Lower leg skin (tissue), 4 donors: ENCODE measurements at places on chromosomes 2 and 18.
A peak's percentile ranks its signal among the peaks of the same experiment; 100 is the strongest.

GRCh38 chr2:42127425-42128424 is 41.4 kb upstream of the EML4 start:
- no peak for DNase-seq

- DNase-seq = no peak
Measured at GRCh38 chr2:62287282-62287681, 91.4 kb downstream of the B3GNT2 start.

DNA sequence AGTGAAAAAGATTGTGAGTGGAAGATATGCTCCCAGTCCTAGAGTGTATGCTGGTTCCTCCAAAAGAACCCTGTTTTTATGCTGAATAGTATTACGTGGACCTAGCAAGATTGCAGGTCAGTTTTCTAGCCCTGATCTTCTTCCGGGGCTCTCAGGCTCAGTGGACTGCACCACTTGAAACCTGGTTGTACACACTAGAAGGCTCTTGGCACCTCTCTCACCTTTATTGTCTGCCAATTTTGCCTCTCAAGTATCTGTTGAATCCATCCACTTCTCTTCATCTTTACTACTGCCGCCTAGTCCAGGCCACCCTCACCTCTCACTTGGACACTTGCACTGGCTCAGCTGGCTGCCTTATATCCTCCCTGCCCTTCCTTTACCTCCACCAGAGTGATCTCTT is 16.8 kb downstream of the TTC39C start:
- no peak for DNase-seq

DNA sequence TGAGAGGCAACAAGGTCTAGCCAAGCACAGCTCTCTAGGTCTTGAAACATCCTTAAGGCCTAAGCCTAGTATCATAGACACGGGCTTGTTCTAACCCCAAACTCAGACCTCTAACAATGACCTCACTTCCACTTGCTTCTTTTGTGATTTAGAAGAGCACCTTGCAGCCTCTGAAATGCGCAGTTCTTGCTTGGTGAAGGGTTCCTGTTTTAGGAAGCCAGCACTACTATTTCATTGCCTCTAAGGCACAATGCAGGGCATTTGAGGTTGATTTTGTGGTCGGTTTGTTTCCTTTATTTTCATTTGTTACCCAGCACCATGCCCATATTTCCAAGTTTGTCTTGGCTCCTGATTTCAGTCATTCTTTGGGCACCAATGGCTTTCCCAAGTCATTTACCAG is 117.0 kb upstream of the CYP1B1 start:
- DNase-seq = no peak

- DNase-seq = no peak
Measured at GRCh38 chr2:146412625-146413024, 1432.2 kb upstream of the ACVR2A start.

DNA sequence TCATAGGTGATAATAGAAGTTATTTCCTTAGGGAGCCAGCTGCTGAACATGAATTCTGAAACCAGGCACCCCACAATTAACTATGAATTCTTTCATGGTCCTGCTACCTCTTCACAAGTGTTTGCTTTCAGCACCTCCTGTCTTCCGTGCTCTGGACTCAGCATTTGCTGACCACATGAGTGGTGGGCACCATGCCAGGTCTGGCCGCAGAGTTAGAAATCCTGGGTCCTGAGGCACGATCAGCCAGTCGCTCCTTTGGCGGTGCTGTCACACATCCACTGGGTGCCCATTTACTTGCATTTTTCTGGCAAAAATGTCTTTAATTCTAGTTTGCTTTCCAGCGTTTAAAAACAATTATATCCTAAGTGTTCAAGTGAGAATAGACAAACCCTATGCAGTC is 196.4 kb upstream of the PXDN start:
- no peak for DNase-seq

DNA sequence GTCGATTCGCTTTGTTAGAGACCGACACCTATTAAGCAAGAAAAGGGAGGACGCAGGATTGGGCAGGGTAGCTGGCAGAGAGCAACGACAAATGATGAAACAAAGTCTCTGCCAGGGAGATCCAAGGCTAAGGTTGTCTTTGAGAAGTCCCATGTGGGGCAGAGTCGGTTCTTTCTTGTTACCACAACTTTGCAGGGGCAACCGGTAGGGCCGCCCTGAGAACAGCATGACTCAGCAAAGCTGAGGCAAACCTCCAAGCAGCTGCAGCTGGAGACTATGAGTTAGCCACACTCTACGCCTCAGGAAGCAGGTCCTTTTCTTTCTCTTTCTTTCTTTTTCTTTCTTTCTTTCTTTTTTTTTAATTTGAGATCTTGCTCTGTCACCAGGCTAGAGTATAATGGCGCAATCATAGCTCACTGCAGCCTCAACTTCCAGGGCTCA is 452.3 kb upstream of the ID2 start:
- peak; percentile 59 for DNase-seq

DNA sequence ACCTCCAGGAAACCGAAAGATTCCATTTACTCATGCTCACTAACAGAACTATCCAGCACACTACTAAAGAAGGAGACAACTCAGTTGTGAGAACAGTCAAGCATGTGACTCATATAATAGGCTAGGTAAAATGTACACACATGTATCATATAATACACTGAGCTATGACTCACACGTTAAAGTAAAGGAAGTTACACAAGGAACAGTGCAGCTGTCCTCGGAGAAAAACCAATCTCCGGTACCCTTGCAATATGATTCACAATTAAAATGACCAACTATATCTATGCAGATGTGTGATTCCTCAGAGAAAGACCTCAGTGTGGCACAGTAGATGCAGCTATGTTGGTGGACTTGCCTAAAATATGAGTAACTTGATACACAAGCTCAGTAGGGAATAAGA is 76.5 kb downstream of the STRN start:
- no peak for DNase-seq

- DNase-seq = no peak
Measured at GRCh38 chr2:128308284-128308731, 10.4 kb downstream of the HS6ST1 start.

GRCh38 chr18:74539289-74539688 is 5.0 kb downstream of the CNDP1 start:
- peak; percentile 46 for DNase-seq

- no peak for DNase-seq
Measured at GRCh38 chr2:181814057-181814491, 77.5 kb upstream of the ITPRID2 start.

GRCh38 chr2:219906114-219907010 is 278.9 kb downstream of the SLC4A3 start:
- DNase-seq = no peak

GRCh38 chr2:168239281-168239680 is 8.1 kb downstream of the STK39 start:
- DNase-seq = no peak

DNA sequence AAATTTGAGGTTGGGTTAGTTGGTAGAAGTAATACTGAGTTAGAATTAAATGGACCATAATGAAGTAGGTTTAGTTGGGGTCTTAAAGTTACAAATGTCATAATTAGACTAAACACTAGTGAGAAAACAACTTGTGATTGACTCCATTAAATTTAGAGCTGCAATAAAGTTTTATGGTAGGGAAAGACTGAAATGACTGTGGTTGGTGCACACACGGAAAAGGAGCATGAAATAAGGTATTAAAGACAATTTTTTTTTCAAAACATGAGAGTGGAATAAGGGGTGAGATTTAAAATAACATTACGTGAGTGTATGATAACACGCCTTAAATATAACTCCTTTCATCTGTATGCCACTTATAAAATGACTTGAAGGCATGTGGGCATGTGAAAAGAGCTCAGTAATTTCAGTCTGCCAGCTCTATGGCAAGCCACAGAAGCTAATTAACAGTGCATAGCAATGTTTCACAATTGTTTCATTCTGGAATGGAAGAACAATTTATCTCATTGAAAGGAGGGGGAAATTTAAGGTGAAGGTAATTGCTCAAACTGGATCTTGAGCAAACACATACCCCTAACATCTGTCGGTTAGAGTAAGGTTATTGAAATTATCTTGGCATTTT is 1.4 kb downstream of the FRZB start:
- no peak for DNase-seq

DNA sequence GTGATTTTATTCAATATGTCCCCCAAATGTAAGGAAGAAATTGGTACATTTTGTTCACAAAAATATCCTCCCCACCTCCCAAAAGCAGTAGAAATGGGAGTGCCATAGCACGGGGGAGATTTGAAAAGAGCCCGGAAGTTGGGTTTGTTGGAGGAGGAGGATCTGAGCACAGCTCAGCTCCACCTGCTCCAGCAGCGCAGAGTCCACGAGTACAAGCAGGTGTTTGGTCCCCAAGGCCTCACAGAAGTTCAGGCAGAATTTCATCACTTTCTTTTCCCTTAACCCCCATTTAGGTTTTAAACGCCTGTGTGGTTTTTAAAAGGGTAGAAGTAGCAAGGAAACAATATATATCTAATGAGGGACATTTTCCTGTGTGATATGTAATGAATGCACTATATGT is 56.0 kb downstream of the TRAPPC12 start:
- no peak for DNase-seq

- DNase-seq = no peak
Measured at GRCh38 chr18:52541056-52541455, 201.1 kb downstream of the DCC start.

DNA sequence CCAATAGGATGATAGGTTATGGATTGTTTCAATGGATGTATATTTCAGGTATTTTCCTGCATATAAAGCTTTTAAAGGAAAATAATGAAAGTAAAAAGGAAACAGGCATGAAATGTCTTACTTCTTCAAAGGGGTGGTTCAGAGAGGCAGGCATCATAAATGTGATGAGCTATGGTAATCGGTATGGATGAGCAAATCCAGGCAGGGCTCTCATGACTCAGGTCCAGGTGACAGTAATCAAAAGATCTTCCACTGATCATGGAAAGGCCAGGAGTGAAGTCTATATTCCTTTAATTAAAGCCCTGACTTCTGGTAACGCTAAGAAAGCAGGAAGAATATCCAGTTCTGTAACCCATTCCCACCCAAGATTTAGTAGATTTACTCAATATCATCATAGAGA is 48.7 kb upstream of the RGPD4 start:
- DNase-seq = no peak

DNA sequence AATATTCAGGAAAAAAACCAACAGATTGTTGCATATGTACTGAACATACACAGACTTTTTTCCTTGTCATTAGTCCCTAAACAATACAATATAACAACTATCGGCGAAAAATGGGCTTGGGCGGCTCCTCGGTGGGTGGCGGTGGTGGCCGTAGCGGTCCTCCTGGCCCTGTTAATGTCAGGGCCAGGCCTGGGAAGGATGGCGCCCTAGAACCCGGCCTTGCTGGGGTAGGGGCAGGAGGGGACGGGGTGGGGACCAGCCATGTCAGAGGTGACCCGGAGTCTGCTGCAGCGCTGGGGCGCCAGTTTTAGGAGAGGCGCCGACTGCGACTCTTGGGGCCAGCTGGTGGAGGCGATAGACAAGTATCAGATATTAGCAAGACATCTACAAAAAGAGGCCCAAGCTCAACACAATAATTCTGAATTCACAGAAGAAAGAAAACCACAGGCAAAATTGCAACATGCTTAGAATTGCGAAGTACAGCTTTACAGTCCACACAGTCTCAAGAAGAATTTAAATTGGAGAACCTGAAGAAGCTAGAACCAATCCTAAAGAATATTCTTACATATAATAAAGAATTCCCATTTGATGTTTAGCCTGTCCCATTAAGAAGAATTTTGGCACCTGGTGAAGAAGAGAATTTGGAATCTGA is 36.5 kb downstream of the ROCK2 start:
- DNase-seq = no peak

GRCh38 chr2:214730800-214731407 is 78.6 kb downstream of the BARD1 start:
- DNase-seq = no peak

DNA sequence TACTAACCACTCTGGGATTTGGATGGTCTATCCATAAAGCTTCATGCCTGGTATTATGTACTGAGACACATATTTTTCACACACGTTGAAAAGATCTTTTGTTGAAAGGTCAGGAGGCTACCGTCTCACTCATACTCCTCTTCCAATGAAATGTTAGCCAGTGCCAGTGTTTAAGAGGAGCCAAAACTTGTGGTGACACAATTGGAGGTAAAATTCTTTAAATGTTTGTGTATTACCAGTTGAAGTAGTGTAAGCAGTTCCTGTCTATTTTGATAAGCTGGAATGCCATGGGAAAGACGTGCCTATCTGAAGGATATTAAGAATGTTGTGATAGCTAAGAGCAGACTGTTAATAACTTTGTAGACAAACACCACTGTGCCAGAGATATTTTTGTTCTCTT is 32.1 kb downstream of the MARCHF7 start:
- no peak for DNase-seq

GRCh38 chr2:228669690-228670089 is 488.2 kb upstream of the SPHKAP start:
- DNase-seq = no peak

- DNase-seq = no peak
Measured at GRCh38 chr2:176018708-176019107, 16.6 kb upstream of the LNPK start.

DNA sequence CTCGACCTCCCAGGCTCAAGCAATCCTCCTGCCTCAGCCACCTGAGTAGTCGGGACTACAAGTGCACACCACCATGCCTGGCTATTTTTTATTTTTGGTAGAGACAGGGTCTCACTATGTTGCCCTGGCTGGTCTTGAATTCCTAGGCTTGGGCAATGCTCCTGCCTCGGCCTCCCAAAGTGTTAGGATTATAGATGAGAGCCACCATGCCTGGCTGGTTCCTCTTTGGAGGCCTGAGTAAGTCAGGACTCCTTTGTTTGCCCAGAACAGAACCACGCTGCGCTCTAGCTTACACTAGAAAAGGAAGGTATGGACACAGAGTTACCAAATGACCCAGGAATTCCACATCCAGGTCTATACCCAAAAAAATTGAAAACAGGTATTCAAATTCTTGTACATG is 135.9 kb upstream of the SLC1A4 start:
- DNase-seq = no peak

- no peak for DNase-seq
Measured at GRCh38 chr2:78093436-78093835, 571.3 kb upstream of the LRRTM4 start.

DNA sequence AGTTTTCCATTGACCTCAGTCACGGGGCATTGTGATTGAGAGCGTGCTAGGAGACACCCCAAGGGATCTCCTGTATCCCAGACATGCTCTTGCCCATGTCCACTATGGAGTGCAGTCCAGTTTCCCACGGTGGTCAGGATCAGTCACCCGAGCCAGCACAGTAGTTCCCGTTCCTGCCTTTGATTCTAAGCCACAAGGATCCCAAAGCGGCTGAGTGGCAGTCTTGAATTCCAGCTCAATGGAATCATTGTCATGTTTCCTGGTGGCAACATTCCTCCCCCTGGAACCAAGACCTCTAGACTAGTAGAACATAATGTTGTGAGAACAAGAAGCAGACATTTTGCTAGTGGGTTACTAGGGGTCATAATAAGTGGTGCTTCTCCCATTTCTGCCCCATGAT is 154.3 kb downstream of the SEPTIN10 start:
- DNase-seq = no peak
